ENCODE measurements at places on chromosomes 3 and 15.

- DNase-seq: no peak
Measured at GRCh38 chr3:42872718-42873117, 3.0 kb downstream of the CYP8B1 start.

GRCh38 chr15:72242775-72243370, 11.9 kb upstream of the PKM start:
- DNase-seq: no peak

DNA sequence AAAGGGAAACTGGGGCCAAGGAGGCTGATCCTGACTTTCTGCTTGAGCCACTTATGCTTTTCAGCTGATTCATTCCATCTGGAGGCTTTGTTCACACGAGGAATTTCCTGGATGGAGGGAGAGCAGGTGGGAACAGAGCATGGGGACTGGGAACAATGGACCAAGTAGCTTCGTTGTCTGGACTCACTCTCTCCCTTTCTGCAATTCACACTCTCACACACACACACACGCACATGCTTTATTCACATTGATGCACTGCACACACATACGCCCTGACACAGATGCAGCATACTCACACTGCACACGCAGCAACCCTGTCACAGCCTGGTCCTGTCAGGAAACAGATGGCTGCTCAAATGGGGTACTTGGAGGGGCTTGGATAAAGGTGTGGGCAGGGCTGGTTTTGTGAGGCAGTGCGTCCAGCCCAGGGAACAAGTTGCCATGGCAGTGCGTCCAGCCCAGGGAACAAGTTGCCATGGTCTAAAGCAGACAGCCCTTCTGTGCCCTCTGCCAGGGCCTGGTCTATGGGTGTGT, 19.8 kb upstream of the CHCHD6 start:
- DNase-seq: no peak

GRCh38 chr3:53996141-53996874, 104.6 kb upstream of the SELENOK start:
- DNase-seq: no peak

- DNase-seq: no peak
Measured at GRCh38 chr15:35934383-35935049, 388.6 kb upstream of the DPH6 start.

- DNase-seq: no peak
Measured at GRCh38 chr3:52046186-52046901, 10.0 kb downstream of the DUSP7 start.

- no peak for DNase-seq
Measured at GRCh38 chr3:46966811-46967210, 9.7 kb downstream of the CCDC12 start.

DNA sequence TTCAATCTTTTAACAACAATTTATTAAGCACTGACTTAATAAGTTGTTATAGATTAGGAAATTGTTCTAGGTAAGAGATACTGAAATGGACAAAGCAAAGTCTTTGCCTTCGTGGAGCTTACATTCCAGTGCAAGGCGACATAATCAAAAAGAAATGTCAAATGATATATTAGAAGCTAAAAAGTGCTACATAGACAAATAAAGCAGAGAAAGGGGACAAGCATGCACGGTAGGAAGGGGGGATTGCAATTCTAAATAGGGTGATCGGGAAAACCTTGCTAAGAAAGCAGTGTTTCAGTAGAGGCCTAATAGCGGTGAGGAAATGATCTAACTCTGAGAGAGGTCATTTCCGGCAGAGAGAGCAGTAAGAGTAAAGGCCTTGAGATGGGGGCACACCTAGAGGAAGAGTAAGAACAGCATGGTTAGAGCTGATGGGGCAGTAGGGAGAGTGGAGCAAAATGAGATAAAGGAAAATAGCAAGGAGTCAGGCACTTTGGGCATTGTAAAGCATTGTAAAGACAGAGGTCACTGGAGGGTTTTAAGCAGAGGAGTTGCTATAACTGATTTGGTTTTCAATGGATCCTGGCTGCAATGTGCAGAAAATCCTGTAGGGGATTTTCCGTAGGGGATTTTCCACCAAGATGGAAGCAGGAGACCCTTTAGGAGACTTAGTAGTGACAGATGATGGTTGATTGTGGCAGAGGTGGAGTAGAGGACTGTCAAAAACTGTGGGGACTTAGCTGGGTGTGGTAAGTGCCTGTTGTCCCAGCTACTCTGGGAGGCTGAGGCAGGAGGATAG, 71.7 kb upstream of the CFAP20DC start:
- DNase-seq: no peak

GRCh38 chr3:160448845-160449635, 546 bp downstream of the TRIM59 start:
- DNase-seq: no peak

DNA sequence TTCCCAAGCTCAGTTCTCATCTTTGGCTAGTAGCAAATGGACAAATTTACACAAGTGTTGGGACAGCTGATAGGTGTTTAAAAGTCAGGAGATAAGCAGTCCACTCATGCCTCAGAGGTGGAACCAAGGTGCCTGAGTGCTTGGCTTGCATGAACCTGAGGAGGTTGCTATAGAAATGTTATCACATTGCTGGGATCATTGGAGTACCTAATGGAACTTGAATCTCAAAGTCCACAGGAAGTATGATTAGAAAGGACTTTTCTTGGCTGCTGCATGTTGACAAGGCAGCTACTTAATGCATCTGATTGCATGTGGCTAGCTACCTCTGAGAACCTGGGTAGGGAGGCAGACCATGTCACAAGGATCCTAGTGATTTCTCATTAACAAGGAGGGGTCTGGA, 39.5 kb upstream of the C3orf80 start:
- no peak for DNase-seq

DNA sequence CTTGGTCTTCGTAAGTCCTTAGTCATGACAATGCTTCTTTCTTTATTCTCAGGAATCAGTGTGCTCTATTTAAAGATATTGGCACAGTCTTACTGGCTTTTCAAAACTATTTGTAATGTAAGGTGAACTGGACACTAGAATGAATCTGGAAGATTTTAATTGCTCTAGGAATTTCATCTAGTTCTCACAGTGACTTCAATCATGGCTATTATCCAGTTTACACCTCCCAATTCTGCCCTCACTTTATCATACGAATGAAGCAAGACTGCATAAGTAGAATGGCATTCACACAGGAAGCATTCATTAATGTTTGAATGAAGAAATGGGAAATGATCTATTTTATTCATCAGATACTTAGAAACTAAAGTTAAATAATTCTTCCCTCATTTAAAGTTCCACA, 26.7 kb upstream of the DRD3 start:
- no peak for DNase-seq

GRCh38 chr3:185422677-185423076, 59.7 kb downstream of the MAP3K13 start:
- no peak for DNase-seq

DNA sequence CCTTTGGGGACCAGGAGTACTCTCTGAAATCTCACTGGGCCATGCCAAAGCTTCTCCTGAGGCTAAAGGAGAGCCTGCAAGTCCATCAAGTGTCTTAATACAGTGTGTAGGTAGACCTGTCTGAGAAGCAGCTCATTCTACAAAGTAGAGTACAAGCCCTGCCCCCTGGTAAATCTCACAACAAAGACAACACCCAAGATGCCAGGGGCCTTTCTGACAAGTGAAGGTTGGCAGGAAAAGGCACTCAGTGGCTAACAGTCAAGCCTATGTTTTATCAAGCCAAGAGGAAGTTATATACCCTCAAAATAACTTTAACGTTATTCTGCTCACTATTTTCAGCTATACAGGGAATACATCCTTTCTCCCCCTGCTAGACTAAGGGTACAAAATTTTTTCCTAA, 58.3 kb downstream of the NMNAT3 start:
- DNase-seq: no peak

DNA sequence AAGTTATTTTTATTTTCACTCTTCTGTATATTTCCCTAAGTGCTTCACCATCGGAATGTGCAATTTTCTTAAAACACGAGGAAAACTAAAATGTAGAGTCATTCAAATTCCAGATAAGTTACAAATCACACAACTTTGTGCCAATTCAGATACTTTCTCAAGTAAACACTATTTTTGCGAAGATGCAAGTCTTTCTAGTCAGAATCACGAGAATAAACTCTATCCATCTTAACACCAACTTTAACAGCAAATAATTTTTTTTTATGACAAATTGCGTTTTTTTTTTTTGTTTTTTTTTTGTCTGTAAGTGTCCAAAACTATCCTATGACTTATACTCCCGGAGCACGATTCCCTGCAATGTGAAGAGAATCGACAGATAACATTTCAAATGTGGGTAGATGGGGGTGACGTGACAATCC, 1.3 kb downstream of the STAG1 start:
- DNase-seq: no peak

- no peak for DNase-seq
Measured at GRCh38 chr15:58314593-58315216, 117.1 kb upstream of the LIPC start.

- no peak for DNase-seq
Measured at GRCh38 chr15:85307687-85308045, 72.7 kb upstream of the AKAP13 start.

GRCh38 chr3:120040813-120041377, 53.4 kb downstream of the GSK3B start:
- DNase-seq: no peak

- no peak for DNase-seq
Measured at GRCh38 chr15:75648156-75649000, 666 bp downstream of the SNX33 start.

DNA sequence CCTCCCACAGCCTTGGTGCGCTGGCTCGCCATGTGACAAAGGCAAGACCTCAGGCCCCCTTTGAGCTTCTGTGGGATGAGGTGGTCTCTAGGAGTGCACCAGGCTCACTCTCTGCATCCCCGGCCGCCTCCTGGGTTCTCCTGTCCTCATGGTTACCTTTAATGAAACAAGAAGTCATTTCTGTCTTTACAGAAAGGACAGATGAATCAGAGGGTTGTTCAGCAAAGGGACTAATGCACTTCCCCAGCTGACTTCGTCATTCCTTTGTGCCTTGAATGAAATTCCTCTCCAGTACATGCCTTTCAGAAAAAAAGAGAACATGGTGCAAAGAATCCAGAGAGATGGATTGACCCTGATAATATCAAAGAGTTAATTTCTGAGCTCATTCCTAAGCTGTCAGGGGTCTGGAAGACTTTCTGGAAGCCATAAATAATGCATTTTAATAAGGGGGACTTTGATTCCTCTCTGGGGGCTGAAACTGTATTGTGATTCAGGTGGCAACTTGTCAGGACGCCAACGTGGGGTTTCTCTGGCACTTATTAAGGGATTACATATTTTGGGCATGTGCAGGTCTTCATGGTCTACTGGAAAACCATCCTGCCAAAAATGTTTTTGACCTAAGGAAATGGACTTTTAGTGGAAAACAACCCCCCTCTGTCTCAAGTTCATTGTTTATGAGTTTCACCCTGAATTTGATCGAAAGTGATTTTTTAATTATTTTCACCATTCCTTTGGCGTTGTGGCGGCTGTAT, 122.7 kb downstream of the FBLN2 start:
- no peak for DNase-seq

DNA sequence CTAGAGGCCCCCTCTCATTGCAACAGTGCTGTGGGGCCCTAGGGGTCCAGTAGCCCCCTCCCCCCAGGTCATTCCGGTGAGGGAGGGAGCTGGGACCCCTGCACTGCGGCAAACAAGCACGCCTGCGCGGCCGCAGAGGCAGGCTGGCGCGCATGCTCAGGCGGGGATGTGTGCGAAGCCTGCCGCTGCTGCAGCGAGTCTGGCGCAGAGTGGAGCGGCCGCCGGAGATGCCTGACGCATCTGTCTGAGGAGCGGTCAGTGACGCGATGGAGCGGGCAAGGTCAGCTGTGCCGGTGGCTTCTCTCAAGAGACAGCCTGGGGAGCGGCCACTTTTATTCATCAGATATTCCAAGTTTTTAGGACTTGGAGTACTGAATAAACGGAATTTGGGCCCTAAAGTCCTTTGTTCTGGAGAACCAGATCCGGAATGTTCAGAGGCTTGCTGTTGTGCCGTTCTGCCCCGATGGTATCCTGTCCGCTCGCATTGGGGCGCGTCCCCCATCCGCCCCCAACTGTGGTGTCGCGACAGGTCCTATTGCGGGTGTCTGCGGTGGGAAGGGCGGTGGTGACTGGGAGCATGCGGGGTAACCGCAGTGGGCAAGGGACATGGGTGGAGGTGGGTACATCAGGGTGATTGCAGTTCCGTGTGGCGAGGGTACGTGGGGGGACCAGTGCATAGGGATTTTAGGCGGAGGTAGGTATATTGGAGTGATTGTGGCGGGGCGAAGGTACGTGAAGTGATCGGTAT, at the start of the genes SNRPN and SNURF:
Gene SNRPN, plus strand, starts transcription at position 205 of the 748 bp plus-strand sequence. CDS start 19,467 bp downstream, outside the sequence.
Gene SNURF, plus strand, starts transcription at position 205 of the 748 bp plus-strand sequence. Its CDS starts 62 bp downstream, at position 267.
- DNase-seq: peak; percentile 31

GRCh38 chr3:127699416-127700300, 26.9 kb downstream of the ABTB1 start:
- DNase-seq: no peak

DNA sequence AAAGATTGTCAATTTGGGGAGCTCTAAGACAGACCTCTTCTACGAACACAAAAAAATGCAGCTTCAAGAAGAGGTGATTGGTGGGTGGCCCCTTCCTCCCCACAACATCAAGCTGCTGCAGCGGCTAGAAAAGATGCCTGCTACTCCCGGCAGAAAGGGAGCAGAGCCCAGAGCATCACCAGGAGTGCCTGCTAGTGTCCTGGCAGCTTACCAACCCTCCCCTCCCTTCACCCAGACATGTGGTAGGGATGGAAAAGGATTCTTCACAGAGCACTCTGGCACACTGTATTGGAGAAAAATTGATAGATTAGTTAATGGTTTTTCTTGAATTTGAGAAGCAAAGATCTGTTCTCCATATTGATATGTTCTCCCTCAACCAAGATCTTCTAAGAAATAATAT, 10.8 kb downstream of the IP6K1 start:
- no peak for DNase-seq

DNA sequence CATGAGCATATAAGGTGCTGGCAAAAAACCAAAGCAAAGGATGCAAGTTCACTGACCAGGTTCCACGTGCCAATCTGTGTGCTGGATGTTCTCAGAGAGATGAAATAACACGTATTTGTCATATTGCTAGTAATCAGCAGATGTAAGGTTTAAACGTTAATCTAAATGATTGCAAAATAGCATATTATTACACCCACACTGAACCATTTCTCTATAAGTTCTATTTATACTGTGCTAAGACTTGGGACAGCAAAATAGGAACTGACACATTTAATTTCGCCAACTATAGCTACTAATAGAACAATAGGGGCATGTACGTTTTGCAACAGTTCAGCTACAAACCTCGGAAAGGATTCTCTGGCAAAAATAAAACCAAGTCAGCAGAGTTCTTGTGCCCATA, 350.3 kb upstream of the ZNF385D start:
- DNase-seq: no peak

- no peak for DNase-seq
Measured at GRCh38 chr3:184428561-184429175, 48.8 kb downstream of the CHRD start.

GRCh38 chr3:56491566-56491965, 23.3 kb upstream of the ERC2 start:
- DNase-seq: no peak

- DNase-seq: no peak
Measured at GRCh38 chr3:132695422-132695821, 26.8 kb downstream of the NPHP3 start.

DNA sequence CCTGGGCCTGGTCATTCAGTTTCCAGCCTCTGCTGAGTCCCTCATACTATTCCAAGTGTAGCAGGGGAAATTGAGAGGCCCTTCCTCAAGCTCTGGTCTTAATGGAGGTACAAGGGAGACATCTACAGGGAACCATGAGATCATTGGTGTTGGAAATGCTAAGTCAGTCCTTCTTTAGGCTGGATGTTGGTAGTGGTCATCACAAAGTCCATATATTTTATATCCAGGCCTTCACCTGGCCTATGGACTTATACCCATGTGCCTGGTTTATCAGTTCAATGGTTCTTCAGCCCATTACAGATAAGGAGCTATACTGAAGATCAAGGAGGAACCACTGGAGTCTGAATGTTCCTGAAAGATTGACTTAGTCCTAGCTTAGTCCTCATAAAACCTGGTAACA, 135.0 kb downstream of the STAG1 start:
- no peak for DNase-seq
